Muscle of leg (tissue), 16 donors: ENCODE measurements at places on chromosomes 12 and 14.

GRCh38 chr14:91925727-91926121 is 21.8 kb downstream of the FBLN5 start:
- no peaks in the 10 kb centered on the region for H3K27me3 ChIP-seq
- peaks cover 54% of the 10 kb centered on the region for H3K4me1 ChIP-seq
- DNase-seq, result no peak
- H3K27ac ChIP-seq, result peak overlapping the region; percentile 66
- no peaks in the 10 kb centered on the region for H3K36me3 ChIP-seq
- H3K4me3 ChIP-seq, result no peak overlapping the region

DNA sequence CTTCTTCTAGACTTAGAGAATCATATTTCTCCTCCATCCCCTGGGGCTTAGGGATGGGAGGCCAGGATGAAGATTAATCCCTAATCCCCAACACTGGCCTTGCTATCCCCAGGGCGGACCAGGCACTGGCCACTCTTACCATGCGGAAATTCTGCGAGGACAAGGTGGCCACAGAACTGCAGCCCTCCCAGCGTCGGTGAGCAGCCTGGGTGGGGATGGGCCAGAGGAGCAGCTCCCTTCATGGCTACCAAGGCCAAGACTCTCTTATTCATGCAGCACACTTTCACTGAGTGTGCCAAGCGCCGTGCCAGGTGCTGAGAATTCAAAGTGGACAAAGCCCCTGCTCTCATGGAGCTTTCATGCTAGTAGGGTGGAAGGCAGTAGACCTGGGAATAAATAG is 7.0 kb downstream of the TNS2 start:
- no peak overlapping the region for H3K27ac ChIP-seq
- H3K4me1 ChIP-seq, result peaks cover 57% of the 10 kb centered on the region
- no peak for DNase-seq
- H3K36me3 ChIP-seq, result peaks cover 83% of the 10 kb centered on the region

- DNase-seq, result no peak
- no peak overlapping the region for H3K4me3 ChIP-seq
- H3K36me3 ChIP-seq, result no peaks in the 10 kb centered on the region
- no peaks in the 10 kb centered on the region for H3K27me3 ChIP-seq
- H3K4me1 ChIP-seq, result no peaks in the 10 kb centered on the region
- H3K27ac ChIP-seq, result no peak overlapping the region
Measured at GRCh38 chr12:22738945-22739344, 114.0 kb downstream of the ETNK1 start.

DNA sequence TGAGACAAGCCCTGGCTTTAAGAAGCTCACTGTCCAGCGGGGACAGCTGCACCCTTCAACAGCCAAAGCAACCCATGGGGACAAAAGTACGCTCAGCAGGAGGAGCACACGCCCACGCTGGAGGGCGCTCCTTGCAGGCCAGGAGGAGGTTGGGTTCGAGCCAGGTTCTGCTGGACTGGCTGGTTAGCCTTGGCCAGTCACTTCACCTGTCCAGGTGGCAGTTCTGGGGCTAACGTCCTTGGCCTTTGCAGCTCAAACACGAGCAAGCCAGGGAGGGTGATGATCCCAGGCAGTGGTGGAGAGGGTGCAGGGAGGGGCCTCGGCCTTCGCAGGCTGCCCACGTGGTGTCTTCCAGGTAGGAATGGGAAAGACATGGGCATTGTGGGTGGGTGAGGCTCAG is 13.1 kb downstream of the CHGA start:
- H3K4me1 ChIP-seq, result peaks cover 16% of the 10 kb centered on the region
- no peaks in the 10 kb centered on the region for H3K27me3 ChIP-seq
- H3K4me3 ChIP-seq, result no peak overlapping the region
- no peak overlapping the region for H3K27ac ChIP-seq
- no peak for DNase-seq

GRCh38 chr14:105993814-105994213 is 467.4 kb downstream of the TMEM121 start:
- DNase-seq, result no peak
- H3K27me3 ChIP-seq, result no peaks in the 10 kb centered on the region
- no peaks in the 10 kb centered on the region for H3K36me3 ChIP-seq
- no peaks in the 10 kb centered on the region for H3K4me1 ChIP-seq

DNA sequence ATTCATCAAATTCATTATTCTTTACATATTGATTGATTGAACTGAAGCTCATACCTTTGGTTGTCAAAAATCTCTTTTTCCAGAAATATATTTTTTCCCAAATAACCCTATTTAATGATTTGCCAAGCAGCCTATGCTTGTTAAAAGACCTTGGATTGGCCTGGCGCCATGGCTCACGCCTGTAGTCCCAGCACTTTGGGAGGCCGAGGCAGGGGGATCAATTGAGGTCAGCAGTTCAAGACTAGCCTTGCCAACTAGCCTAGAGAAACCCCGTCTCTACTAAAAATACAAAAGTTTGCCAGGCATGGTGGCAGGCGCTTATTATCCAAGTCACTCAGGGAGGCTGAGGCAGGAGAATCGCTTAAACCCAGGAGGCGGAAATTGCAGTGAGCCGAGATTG is 165.1 kb upstream of the MGAT4C start:
- no peak overlapping the region for H3K27ac ChIP-seq
- H3K36me3 ChIP-seq, result no peaks in the 10 kb centered on the region
- H3K4me1 ChIP-seq, result no peaks in the 10 kb centered on the region

GRCh38 chr14:103115845-103116572 is 7.3 kb upstream of the TNFAIP2 start:
- no peak for DNase-seq
- no peak overlapping the region for H3K4me3 ChIP-seq
- H3K27ac ChIP-seq, result no peak overlapping the region
- H3K36me3 ChIP-seq, result no peaks in the 10 kb centered on the region

- no peaks in the 10 kb centered on the region for H3K36me3 ChIP-seq
- H3K4me3 ChIP-seq, result no peak overlapping the region
- H3K27ac ChIP-seq, result no peak overlapping the region
- H3K4me1 ChIP-seq, result no peaks in the 10 kb centered on the region
- no peaks in the 10 kb centered on the region for H3K27me3 ChIP-seq
Measured at GRCh38 chr12:43009846-43010240, 420.3 kb upstream of the PRICKLE1 start.

DNA sequence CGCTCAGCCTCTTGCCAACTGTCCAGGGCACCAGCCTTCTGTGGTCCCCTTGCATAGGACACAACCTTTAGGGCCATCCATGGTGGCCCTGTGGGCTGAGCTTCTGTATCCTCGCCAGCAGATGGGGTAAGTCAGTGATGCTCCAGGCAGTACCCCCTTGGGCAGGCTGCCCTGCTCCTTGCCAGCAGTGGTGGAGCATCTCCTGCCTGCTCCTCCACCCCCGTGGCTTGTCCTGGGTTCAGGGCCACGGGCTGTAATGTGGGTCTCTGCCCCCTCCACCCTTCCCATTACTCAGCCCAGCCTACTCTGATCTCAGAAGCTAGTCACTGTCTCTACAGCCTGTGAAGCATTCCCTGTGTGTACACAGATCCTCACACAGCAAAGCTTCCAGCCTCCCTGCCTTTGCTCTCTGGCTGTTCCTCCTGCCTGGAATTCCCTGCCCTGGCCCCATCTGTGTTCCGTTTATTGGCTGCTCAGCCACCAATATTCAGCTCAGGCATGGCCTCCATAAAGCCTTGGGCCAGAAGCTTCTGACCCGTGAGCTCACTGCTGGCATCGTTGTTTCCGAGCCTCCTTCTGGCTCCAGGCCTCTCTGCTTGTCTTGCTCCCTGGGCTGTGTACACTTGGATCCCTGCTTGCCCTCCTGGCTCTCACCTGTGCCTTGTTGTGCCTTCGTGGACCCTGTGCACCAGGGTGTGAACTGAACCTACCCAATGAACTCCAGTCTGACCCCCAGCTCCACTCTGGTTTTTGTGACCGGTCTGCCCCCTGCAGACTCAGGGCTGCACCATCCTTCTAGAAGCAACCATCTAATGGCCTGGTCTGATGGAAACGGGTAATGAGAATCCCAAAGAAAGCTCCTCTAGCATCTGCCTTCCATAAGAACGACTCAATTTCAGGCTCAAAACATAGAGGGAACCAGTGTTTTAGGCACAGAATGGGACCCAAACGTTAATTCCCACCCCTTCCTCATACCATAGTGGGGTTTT is 177.0 kb upstream of the PRMT8 start:
- peaks cover 9% of the 10 kb centered on the region for H3K27me3 ChIP-seq
- peak; percentile 92 for DNase-seq
- peaks cover 65% of the 10 kb centered on the region for H3K4me1 ChIP-seq
- H3K36me3 ChIP-seq, result no peaks in the 10 kb centered on the region
- peak overlapping the region; percentile 87 for H3K27ac ChIP-seq

GRCh38 chr14:103593577-103593976 is 30.8 kb downstream of the COA8 start:
- H3K27ac ChIP-seq, result peak overlapping the region; percentile 65
- H3K27me3 ChIP-seq, result no peaks in the 10 kb centered on the region
- H3K4me3 ChIP-seq, result no peak overlapping the region
- DNase-seq, result peak; percentile 46

DNA sequence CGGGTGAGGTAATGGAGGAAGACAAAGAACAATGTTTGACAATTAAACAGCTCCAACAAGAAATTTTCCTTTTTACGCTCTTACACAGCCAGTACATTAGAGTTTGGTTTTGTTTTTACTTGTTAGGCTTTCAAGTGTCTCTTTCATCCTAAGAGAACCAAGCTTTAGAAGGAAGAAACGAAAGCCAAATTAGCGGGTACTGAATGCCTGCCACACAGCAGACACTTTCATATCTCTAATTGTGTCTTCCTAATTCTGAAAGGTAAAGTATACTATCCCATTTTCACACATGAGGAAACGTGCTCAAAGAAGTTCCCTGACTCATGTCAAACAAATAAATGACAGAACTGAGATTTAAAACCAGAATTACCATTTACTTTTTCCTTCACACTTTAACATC is 65.0 kb downstream of the CDK17 start:
- no peaks in the 10 kb centered on the region for H3K27me3 ChIP-seq
- H3K4me3 ChIP-seq, result no peak overlapping the region
- H3K27ac ChIP-seq, result no peak overlapping the region
- no peaks in the 10 kb centered on the region for H3K36me3 ChIP-seq
- no peak for DNase-seq
- no peaks in the 10 kb centered on the region for H3K4me1 ChIP-seq
